Ureter (tissue), 1 donor: ENCODE measurements at places on chromosomes 11 and 22.
A peak's percentile ranks its signal among the peaks of the same experiment; 100 is the strongest.

GRCh38 chr11:64152841-64153691 is 12.8 kb downstream of the MACROD1 start:
- peak; percentile 59 for DNase-seq

DNA sequence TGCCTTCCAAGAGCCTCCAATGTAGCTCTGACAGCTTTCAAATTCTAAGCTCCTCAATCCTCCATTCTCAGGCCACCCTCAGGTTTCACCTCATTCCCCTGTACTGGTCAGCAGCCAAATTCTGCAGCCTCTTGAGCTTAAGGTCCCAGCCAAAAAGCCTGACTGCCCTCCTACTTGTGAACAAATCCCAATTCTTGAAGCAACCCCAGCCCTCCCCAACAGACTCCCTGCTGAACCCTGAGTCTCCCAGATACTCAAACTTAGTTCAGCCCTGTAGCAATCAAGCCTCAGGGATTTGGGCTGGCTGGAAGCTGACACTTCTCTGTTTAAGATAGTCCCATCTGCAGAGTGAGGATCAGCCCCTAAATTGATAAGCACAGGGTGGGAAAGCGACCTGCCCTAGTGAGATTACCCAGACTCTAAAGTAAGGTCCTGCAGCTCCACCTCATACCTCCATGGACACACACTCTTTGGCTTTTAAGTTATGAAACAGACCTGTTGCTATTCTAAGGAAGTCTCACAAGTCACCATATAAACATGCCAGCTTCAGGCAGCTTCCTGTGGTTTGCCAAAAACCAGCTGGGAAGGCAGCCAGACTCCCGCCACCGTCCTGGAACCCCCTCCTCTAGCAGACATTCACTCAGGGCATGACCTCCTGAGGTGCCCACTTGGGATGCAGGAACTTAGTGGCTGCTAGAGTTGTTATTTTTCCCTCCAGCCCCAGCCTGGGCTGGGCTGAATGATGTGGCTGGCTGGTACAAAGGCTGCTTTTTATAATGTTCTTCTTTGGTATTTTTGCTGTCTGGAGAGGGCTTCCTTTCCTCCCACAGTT is 82.5 kb upstream of the PICALM start:
- no peak for DNase-seq

GRCh38 chr11:87353771-87354345 is 316.1 kb downstream of the TMEM135 start:
- no peak for DNase-seq

DNA sequence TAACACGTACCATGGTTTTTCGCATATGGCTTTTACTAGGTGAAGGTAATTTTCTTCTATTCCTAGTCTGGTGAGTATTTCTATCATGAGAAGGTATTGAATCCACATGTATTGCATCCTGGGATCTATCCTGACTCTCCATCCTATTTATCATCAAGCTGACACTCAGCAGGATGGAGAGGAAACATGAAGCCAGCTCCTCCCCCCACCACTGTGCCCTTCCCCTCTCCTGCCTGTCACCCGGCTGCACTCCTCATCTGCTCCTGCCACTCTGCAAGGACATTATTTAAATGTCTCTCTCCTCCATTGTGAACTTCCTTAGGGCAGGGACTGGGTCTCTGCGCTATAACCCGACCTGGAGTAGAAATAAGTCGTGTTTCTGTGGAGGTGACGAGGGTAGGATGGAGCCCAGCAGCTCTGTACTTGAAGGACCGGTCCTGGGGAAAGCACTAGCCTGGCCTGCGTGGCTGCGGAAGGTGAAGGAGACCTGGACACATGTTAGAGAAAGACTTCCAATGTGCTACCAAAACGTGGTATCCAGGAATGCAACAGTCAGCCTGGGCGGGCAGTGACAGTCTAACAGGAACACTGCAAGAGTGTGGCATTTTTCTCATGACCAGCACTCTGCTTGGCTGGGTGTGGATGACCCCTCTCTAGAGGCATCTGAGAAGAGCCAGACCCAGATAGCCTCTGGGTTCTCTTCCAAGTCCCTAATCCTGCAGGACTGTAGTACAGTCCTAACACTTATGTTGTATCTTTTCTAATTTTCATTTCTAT is 111.2 kb downstream of the MICAL3 start:
- DNase-seq = no peak

DNA sequence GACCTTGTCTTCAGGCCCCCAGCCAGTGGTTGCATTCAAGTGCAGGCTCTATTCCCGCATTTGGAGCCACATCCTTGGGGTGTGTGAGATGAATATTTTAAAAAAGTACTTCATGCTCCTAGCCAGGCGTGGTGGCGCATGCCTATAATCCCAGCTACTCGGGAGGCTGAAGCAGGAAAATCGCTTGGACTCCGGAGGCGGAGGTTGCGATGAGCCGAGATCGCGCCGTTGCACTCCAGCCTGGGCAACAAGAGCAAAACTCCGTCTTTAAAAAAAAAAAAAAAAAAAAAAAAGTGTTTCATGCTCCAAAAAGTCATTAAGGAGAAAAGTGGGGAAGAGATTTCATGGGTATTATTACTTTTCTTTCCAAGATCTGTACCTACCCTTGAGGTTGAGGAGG is 18.0 kb downstream of the SCUBE1 start:
- no peak for DNase-seq

- peak; percentile 15 for DNase-seq
Measured at GRCh38 chr11:134633276-134633675, 221.2 kb upstream of the B3GAT1 start.

DNA sequence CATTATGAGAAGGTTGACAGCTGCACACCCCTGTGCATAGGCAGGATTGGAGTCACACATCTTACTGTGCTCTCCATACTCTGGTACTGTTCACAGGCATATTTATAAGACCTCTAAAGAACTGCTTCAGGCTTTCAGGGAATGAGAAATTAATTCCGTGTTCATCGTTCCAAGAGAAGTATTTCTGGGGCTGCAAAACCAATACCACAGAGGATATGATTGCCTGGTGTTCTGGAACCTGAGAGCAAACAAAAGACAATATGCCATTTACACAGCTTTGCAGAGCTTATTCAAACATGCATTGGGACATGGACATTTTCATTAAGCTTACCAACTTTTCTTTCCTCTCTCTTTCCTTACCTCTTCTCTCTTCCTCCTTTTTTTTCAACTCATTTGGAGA is 388.7 kb downstream of the NTM start:
- DNase-seq = no peak

- no peak for DNase-seq
Measured at GRCh38 chr11:26842478-26843282, 120.8 kb upstream of the SLC5A12 start.

DNA sequence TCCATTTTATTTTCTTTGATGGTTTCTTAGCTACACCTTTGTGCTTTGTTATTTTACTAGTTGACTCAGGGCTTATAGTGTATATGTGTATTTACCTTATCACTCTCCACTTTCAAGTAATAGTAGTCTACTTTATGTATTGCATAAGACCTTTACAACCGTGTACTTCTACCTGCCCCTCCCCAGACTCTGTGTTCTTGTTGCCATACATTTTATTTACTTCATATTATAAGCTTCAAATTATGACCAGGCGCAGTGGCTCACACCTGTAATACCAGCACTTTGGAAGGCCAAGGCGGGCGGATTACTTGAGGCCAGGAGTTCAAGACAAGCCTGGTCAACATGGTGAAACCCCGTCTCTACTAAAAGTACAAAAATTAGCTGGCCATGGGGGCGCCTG is 28.2 kb upstream of the CTSD start:
- DNase-seq = no peak

DNA sequence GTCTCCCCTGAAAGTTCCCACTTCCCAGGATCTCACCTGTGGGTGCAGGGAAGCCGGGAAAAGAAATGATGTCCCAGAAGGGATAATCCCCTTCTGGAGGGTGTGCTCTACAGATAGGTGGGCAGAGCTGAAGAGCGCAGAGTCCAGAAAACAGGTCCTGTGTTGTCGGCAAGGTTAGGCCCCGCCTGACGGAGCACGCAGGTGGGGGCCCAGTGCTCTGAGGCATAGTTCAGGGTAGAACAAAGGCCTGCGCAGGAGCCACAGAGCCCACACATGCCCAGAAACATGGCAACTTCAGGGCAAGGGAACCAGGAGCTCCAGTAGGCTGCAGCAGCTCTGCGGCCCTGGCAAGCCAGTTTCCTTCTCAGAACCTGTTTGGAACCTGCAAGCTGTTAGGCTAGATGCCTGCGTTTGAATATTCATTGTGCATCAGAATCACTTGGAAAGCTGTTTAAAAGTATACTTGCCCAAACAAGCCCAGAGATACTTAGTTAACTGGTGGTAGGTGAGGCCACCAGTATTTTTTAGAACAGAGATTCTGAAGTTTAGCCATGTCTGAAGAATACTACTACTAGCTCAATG is 386.6 kb downstream of the BUD13 start:
- DNase-seq = no peak

GRCh38 chr11:117444256-117444655 is 116.6 kb downstream of the CEP164 start:
- no peak for DNase-seq

DNA sequence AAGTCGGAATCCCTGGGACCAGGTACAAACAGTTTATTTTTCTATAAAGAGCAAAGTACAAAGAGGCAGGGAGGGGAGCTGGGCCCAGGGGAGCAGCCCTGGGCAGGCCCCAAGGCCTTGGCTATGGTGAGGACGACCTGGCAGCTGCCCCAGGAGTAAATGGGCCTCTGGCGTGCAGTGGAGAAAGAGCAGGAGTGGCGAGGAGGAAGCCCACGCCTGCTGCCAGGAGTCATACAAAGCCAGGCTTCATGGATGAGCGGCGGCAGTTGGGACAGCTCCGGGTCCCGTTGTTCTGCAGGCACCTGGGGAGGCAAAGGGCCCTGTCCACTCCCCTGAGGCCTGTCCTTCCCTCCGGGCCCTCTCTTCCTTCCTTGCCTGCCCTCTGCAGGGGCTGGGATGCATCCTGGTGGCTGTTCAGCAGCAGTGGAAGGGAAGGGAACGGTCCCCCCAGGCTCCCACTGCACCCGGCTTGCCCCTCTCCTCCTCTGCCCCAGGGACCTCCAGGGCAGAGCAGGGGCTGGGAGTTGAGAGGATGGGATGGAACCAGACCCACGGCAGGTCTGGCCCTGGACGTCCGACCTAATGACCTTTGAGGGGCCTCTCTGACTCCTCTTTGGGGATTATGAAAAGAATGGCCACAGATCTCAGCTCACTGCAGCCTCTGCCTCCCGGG is 11.1 kb downstream of the RAPSN start:
- DNase-seq = no peak

DNA sequence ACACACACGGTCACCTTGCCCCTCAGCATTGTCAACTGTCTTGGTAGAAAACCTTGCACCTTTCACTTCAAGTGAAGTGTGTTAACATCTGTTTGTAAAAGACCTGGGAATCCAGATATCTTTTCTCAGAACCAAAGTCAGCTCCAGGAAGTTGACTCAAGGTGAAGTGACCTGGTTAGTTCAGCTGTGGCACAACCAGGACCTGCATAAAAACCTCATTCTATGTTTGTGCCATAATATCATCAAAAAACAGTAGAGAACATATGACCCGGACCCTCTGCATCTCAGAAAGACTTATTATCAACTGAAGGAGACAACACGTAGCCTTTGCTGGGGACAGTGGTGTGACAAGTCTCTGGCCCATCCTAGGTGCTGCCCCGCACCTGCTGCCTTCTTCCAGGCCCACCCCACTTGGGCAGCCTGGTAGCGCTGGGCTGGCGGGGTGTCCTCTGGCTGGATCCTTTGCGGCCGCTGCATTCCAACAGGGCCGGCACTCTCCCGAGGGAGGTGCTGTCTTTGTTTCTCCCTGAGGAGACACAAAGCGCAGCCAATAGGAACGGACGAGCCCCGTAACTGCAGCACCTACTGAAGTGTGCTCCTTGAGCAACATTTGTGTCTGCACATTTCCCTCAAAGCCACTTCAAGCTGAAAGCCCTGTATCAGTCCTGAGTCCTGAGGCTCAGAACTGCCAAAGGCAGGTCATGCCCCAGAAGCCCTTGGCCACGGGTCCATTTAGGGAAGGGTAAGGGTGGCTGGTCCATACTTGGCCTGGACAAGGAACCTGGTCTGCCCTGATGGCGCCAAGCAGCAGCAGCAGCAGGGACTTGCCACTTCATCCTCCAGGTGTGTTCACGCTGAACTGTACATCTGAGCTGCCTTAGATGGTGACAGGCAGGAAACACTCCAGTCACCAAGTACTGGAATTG is 25.2 kb downstream of the LRRC74B start:
- no peak for DNase-seq

DNA sequence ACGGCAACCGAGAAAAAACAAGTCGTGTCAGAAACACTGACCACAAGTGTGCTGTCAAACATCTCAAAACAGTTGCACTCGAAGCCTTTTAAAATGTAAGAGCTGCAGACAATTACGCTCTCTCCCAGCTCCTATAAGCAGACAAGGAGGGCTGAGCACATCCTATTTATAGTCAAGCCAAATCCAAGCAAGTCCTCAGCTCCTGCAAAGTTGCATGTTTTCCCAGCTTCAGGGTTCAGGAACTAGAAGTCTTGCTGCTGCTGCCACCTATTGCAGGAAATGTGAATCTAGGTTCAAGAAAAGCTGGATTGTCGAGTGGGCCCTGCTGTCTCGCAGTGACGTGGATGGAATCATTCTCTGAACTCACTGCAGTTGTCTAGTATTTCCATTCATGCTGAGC is 15.5 kb downstream of the EFCAB6 start:
- DNase-seq = no peak

GRCh38 chr22:46726066-46726985 is 11.7 kb downstream of the CERK start:
- no peak for DNase-seq

GRCh38 chr22:24973872-24974271 is 21.4 kb downstream of the KIAA1671 start:
- DNase-seq = no peak

DNA sequence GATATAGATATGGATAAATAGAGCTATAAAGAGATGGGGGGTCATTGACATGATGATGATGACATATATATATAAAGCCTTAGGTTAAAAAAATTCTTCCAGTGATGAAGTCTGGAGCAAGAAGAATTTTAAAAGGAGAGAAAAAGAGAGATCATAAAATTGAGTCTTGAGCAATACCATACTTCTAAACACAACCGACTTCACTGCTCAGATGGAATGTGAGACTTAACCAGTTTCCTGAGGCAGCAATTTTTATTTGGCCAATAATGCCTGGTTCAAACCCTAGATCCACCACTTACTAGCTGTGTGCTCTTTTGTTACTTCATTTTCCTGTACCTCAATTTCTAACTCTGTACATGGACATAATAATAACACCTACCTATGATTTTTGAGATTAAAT is 229.5 kb downstream of the TTC28 start:
- DNase-seq = no peak
